ENCODE measurements at places on chromosomes 2 and 18.

DNA sequence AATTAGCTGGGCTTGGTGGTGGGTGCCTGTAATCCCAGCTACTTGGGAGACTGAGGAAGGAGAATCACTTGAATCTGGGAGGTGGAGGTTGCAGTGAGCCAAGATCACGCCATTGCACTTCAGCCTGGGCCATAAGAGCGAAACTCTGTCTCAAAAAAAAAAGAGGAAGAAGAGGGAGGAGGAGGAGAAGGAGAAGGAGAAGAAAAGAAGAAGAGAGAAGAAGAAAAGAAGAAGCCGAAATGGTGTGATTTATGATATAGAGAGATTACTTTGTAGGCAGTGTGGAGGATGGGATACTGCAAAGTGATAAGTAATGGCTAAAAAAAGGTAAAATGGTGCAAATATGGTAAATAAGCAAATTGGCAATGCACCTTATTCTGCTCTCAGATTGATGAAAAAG lies 25.1 kb downstream of the THNSL2 start:
- DNase-seq: no peak

DNA sequence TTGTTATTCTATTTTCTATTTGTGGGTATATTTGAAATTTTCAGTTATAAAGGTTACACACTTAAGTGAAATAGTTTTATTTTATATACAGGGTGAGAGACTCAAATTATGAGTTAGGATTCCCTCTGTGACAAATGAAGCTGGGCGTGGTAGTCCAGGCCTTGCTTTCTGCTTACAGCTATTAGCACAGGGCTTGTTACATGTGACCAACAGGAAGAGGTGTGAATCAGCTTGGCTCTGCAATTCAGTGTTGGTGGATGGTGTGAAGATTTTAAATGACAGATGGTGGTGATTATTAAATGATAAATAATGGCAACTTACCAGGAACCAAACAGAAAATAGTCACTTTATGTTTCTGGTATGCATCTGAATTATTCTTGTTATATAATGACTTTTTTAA lies 64.4 kb upstream of the NOSTRIN start:
- DNase-seq: no peak

GRCh38 chr2:200022511-200022910 lies 67.1 kb downstream of the MAIP1 start:
- DNase-seq: no peak

GRCh38 chr2:237475704-237476141 lies 11.3 kb upstream of the MLPH start:
- no peak for DNase-seq

GRCh38 chr2:239937866-239938640 lies 87.1 kb downstream of the NDUFA10 start:
- DNase-seq: no peak

GRCh38 chr2:17593445-17593840 lies 52.9 kb downstream of the VSNL1 start:
- no peak for DNase-seq

DNA sequence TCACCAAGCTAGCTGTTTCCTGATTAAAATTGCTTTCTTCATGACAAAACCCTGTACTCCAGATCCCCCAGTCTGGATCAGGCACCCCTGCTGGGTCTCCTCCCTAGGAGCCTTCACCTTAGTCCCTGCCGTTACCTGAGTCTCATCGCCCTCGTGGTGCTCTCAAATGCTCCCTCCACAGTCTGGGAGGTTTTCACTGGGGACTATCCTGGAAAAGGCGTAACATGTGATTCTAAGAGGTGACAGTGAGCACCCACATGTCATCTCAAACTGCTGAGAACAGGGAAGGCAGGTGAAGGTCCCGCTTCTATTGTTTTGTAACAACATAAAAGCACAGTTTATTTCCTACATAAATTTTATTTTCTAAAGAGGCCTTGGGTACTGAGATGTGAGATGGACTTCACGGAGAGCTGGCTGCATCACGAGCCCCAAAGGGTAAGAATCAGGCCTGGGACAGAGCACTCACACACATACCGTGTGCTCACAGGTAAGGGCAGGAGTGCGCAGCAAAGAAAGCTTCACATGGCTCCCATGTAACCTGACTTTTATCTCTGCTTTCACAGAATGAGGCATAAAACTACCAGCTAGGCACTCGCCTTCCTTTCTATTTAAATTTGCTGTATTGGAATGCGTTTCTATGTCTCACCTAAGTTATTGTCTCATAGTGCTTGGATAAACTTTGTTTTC lies 531.5 kb downstream of the RNF144A start:
- DNase-seq: no peak

DNA sequence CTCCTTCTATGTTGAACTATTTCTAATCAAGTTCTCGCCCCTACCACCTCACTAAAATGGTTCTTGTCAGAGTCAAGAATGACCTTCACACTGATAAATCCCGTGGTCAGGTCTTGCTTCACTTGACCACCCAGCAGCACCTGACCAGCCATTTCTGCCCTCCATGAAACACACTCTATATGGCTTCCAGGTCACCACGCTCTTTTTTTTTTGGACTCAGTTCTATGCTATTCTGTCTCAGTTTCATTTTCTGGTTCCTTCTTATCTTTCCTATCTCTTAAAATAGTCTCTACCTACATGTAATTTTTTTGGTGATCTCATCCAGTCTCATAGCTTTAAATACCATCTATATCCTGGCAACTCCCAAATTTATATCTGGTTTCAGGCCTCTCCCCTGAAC lies 11.4 kb downstream of the EIF2AK3 start:
- no peak for DNase-seq

DNA sequence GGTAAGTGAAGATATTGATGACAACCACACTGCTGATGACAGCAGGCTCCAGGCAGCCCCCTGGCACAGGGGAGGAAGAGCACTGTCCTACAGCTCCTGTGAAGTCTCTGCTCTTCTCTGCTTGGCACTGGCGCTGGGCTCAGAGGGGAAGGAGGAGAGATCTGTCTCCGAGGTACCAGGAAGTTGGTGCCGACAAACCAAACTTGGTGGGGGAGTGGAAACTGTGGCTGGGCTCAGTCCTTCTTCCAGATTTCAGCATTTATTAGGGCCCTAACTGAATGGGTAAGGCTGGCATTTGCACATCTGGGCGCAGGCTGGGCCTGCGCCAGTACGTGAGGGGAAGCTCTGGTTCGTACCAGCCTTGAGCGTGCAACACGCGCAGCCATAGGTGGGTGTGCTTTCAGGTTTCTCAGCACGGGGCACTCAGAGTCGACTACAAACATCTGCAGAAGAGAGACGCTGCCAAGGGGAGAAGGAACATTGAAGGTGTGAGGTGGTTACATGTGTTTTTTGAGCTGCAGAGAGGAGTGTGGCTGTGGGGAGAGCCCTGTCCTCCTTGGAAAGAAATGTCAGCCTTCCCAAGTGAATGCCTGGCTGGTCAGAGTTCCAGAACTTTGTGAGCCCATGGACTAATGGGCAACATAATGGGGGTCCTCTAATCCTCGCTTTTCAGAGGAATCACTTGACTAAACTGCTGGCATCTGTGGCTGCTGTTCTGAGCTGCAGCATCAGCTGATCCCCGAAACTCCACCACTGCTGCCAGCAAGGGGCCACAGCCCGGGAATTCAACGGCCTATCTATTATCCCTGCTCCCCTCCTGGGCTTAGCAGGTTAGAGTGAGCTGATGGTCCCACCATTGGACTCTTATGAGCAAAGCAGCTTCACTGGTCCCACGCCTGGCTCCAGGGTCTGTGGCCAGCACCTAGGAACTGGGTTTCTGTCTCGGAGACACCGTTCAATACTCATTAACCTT lies 55.2 kb upstream of the SEMA4C start:
- no peak for DNase-seq

- no peak for DNase-seq
Measured at GRCh38 chr18:78559584-78559983, 420.0 kb upstream of the SALL3 start.

DNA sequence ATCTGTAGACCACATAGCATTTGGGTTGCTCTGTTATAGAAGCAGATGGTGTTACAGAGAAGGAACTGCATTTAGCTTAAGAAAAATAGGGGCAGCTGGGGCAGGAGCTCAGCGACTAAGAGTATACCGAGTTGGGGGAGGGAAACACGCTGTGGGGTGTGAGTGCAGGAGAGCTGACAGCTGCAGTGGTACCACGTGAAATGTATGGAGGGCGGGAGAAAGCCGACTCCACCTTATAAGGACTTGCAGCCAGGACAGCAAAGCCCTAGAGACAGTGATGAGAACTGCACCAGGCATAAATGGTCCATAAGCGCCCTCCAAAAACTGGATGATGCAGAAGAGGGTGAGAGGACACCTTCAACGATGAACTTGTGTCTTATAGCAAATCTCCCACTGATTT lies 237.6 kb downstream of the PRKCE start:
- DNase-seq: peak; percentile 46

GRCh38 chr2:227376656-227377396 lies 2.3 kb downstream of the TM4SF20 start:
- no peak for DNase-seq

GRCh38 chr2:96503637-96504243 lies 1.4 kb downstream of the NEURL3 start:
- DNase-seq: no peak

- no peak for DNase-seq
Measured at GRCh38 chr2:18799397-18799796, 210.0 kb upstream of the NT5C1B start.

DNA sequence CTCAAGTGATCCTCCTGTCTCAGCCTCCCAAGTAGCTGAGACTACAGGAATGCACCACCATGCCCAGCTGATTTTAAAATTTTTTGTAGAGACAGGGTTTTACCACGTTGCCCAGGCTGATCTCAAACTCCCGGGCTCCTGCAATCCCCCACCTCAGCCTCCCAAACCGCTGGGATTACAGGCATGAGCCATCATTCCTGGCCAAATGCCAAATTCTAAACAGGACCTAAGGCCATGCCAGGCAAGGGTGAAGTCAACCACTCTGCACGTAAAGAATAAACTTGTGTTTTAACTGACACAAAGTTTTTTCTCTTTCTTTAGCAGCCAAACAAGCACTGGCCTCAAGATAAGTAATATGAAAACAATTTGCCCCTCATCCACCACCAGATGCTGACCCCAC lies 37.4 kb upstream of the SATB2 start:
- DNase-seq: no peak

DNA sequence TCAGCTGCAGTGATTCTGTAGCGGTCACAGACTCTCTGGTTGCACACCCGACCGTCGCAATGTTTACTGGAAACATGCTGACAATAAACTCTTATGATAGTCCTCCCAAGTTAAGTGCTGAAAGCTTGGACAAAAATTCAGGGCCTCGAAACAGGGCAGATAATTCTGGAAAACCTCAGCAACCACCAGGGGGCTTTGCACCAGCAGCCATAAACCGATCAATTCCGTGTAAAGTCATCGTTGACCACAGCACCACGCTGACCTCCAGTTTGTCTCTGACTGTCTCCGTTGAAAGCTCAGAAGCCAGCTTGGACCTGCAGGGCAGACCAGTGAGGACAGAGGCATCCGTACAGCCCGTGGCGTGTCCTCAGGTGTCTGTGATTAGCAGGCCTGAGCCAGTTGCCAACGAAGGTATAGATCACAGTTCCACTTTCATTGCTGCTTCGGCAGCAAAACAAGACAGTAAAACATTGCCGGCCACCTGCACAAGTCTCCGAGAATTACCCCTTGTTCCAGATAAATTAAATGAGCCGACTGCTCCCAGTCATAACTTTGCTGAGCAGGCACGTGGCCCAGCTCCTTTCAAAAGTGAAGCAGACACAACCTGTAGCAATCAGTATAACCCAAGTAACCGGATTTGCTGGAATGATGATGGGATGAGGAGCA lies 166.1 kb downstream of the ASXL3 start:
- no peak for DNase-seq

DNA sequence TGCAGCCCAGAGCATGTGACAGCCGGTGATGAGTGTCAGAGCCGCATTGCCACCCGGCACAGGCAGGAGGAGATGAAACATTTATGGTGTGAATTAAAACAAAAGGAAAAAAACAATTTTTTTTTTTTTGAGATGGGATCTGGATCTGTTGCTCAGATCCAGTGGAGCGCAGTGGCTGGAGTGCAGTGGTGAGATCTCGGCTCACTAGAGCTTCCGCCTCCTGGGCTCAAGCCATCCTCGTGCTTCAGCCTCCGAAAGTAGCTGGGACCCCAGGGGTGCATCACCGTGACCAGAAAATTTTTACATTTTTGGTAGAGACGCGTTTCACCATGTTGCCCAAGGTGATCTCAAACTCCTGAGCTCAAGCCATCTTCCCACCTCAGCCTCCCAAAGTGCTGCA lies 182.1 kb upstream of the SALL3 start:
- no peak for DNase-seq

GRCh38 chr2:47402555-47402804 lies 476 bp upstream of the MSH2 start:
- DNase-seq: no peak

DNA sequence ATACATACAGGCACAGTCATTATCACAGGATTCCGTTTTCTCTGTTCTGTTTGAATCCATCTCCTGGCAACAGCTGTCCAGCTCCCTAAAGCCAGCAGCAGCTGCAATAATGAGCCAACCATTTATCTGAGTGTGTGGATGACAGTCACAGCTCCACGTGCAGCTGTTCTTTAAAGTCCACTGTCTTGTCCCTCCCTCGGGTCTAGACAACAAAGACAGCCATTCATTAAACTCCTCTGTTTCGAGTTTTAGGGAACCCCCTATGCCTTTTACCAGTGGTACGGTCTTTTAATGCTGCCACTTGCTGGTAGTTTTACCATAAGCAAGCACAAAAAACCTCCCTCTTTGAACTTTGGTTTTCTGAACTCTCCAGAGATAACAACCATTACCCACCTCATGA lies 16.0 kb upstream of the MSGN1 start:
- DNase-seq: no peak

DNA sequence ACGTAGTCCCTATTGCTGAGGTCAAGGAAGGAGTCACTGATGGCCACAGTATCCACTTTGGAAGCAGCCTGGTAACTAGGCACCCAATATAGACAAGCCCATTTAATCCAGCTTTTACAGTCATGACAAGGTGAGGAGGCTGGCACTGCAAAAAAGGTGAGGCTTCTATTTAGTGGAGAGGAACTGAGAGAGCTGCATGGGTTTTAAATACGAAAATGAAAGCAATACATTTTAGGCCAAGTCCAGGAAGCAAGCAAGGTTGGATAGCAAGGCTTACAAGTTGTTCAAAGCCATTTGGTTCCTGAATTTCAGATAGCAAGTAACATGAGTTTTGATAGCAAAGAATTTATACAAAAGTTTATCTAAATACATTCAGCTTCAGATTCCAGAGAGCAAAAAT lies 80.4 kb downstream of the SGPP2 start:
- DNase-seq: no peak
